ENCODE measurements at places on chromosomes 2 and 18. TPM values are rescaled to one million over a fixed set of nuclear protein-coding genes. Genes with fewer than 3 reads are reported as not detected.

Gene CHST10
- 20.6 TPM for polyA plus RNA-seq

DNA sequence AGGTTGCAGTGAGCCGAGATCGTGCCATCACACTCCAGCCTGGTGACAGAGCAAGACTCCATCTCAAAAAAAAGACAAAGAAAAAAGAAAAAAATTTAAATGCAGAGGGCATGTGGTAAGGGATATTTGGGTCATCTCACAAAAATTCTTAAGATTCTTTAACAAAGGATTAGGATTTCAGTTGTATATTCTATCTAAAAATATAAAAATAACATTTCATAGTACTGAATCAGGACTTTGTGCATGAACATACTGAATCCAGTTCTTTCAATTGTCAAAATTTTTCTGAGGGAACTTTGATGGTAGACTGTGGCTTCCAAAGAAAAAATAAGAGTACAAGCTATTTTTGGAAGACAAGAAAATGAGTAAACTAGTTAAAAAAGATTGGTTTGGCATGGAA is 6.5 kb upstream of the PPP3R1 start:
- no peak for DNase-seq

Gene IL1RL1
- 0.46 TPM for polyA plus RNA-seq

Gene PPP1R7
- polyA plus RNA-seq = 77.7 TPM

Gene GPR45
- 0.22 TPM for polyA plus RNA-seq

- DNase-seq = no peak
Observed at GRCh38 chr2:219417374-219417773, 803 bp upstream of the DES start.

Gene ACVR2A
- 25.0 TPM for polyA plus RNA-seq

DNA sequence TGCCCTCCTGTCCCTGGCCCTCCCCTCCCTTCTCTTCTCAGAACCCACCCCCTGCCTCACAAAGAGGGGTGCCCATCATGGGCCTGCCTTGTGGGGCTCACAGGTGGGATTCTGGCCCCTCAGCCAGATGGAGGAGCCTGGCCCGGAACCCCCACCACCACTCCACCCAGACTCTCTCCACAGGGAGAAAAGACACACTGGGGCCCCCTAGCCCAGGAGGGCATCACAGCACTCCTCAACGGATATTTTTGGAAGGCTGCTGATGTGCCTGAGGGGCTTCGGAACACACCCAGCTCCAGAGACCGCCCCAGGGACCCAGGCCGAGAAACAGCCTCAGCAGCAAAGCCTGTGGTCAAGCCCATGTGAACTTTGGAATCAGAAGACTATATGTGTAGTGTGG is 9.9 kb downstream of the KCNIP3 start:
- DNase-seq = no peak

DNA sequence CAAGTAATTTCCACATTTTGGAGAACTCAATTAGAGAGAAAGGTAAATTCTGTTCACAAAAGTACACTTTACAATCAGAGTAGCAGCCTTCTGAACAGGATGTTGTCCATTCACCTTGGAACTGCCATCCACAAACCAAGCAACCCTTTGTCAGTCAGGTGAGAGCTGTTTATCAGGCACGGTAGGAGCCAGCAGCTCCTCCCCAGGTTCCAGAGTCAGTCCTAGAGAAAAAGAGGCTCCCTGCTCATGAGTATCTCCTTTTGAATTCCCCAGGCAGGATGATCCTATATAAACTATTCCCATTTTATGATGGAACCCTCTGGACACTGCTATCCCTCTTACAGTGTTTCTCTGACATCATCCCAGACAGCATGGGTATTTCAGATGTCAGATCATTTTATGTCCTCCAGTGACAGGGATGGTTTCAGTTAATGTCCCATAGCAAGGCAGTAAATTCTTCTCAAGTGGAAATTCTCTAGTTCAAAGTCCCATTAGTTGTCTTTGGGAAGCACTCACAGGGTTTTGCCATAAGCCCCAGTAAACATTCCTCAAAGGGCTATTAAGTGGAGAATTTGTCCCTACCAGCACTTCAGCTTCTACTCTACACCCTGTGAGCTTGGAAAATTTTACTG is 34.5 kb upstream of the CSRNP3 start:
- peak; percentile 86 for DNase-seq

Gene RBM44
- polyA plus RNA-seq = 0.53 TPM

Gene ALPP
- not detected for polyA plus RNA-seq

Gene SLC9A4
- 5.5 TPM for polyA plus RNA-seq

Gene NOL4
- polyA plus RNA-seq = 2.2 TPM

DNA sequence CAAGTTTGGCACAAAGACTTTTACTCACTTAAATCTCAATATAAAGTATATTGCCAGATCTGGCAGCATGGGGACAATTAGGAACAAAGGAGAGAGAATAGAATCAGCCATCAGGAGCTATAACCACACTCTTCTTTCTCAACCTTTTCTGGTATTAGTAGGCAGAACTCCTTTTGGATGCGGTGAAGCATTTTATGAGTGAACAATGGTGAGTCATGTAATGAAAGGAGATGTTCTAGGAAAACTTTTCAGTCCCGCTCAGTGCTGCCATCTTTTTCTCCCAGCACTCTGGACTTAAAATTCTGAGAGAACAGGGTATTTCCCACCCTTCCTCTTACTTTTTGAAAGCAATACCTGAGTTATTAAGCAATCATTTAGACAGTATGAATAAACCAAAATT is 32.2 kb downstream of the PLEKHA3 start:
- no peak for DNase-seq

Gene LYG1
- polyA plus RNA-seq = 6.8 TPM

Gene KRCC1
- 50.7 TPM for polyA plus RNA-seq

- DNase-seq = peak; percentile 41
Observed at GRCh38 chr2:209525834-209526281, 102.0 kb downstream of the MAP2 start.

DNA sequence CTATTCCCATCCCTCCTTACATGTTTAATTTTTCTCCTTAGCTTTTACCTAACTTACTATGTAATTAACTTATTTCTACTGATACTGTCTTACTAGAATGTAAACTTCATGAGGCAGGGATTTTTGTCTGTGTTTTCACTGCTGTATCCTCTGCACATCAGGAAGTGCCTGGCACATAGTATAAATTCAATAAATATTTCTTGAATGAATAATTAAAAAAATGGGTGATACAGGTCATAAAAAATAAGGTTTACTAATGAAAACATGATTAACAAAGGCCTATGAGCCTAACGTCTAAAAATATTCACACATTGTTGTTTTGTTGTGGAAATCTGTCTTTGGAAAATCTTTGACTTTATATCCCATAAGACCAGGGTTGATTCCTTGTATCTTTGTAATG is 4.5 kb downstream of the RBKS start:
- no peak for DNase-seq

- no peak for DNase-seq
Observed at GRCh38 chr2:14220101-14220500, 412.4 kb upstream of the LRATD1 start.

Gene DSC3
- polyA plus RNA-seq = 2.6 TPM

- no peak for DNase-seq
Observed at GRCh38 chr2:61181382-61182058, 19.5 kb downstream of the C2orf74 start.

GRCh38 chr2:888211-888801 is 62.3 kb upstream of the SNTG2 start:
- DNase-seq = no peak

GRCh38 chr2:63078852-63079606 is 28.4 kb downstream of the OTX1 start:
- DNase-seq = no peak

Gene MAIP1
- polyA plus RNA-seq = 26.1 TPM

Gene AGXT
- polyA plus RNA-seq = 0.13 TPM

Gene HADHA
- polyA plus RNA-seq = 199 TPM

GRCh38 chr2:41736586-41736985 is 311.2 kb upstream of the PKDCC start:
- no peak for DNase-seq

Gene AFF3
- polyA plus RNA-seq = 25.5 TPM

DNA sequence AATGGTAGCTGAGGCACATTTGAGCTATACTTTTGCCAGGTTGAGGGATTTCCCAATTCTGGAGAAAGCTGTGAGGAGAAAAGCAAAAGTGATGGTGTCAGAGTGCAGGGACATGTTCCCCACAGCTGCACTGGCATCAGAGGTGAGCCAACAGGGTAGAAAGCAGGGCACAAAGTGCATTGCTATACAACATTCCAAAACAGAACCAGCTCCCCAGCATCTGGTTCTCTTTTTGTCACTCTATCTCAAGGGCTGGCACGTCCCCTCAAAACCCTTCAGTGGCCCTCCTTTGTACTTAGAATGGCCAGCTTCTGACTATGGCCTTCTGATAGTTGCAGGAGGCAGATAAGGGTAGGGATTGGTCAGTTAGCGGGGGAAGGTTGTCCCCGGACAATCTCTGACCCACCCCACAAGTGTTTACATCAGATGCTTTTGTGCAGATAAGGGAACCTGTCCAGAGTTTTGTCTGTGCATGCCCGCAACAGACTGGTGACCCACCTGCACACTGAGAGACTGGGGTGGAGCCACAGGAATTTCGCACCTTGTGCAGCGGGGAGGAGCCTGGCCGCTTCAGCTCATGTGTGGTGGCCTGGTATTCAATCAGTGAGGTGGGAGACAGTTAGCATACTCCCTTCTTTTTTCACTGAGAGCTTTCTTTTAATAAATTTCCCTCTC is 31.0 kb upstream of the TMEM17 start:
- no peak for DNase-seq

- DNase-seq = no peak
Observed at GRCh38 chr2:174223388-174223787, 24.9 kb downstream of the OLA1 start.

Gene SKA1
- 6.8 TPM for polyA plus RNA-seq

- DNase-seq = no peak
Observed at GRCh38 chr2:180015951-180016709, 9.0 kb upstream of the CWC22 start.

DNA sequence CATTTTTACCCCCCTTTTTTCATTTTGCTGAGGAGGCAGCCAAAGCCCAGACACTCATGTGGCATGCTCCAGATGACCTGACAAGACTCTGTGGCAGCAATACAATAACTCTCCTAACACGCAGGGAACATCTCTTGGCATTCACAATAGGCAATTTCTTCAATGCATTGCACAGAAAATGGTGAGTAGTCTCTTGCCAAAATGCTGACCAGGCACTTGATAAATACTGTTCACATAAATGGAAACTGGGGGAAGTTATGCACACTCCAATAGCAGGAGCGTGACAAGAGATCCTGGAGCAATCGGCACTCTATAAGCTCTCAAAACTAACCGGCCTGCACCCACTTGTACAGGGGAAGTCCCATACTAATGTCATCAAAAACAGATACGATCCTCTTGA is 66.3 kb downstream of the NBAS start:
- DNase-seq = no peak

DNA sequence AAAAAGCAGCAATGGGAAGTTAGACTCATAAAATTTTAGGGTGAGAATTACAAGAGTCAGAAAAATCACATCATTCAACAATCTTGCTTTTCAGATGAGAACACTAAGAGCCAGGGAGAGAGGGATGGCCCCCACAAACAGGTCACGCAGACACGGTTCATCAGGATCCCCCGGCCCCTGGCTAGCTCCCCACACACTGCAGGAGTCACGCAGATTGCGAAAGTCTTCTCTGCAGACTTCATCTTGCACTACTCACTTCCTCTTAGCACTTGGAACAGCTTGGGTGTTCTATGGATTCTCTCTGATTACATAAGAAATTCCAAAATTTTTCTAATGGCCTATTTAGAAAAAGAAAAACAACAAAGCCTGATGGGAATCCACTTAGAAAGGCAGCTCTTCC is 21.6 kb upstream of the SULT1C2 start:
- no peak for DNase-seq

GRCh38 chr2:40248294-40248693 is 203.6 kb downstream of the SLC8A1 start:
- DNase-seq = no peak

- DNase-seq = no peak
Observed at GRCh38 chr2:62698653-62699052, 6.9 kb upstream of the EHBP1 start.

Gene EMILIN1
- 102 TPM for polyA plus RNA-seq

- no peak for DNase-seq
Observed at GRCh38 chr2:142218471-142218870, 87.7 kb upstream of the LRP1B start.

Gene GPR75
- polyA plus RNA-seq = 3.9 TPM

DNA sequence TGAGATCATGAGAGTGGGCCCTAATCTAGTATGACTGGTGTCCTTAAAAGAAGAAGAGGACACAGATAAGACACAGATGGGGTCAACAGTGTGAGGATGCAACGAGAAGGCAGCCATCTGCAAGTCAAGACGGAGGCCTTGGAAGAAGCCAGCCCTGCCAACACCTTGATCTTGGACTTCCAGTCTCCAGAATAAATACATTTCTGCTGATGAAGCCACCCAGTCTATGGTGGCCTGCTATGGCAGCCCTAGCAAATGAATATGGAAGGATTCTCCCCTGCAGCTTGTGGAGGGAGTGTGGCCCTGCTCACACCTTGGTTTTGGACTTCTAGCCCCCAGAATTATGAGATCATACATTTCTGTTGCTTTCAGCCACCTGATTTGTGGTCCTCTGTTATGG is 12.3 kb downstream of the CTIF start:
- DNase-seq = no peak

Gene ALK
- polyA plus RNA-seq = 0.55 TPM

GRCh38 chr2:227347117-227347516 is 22.1 kb downstream of the MFF start:
- peak; percentile 17 for DNase-seq

DNA sequence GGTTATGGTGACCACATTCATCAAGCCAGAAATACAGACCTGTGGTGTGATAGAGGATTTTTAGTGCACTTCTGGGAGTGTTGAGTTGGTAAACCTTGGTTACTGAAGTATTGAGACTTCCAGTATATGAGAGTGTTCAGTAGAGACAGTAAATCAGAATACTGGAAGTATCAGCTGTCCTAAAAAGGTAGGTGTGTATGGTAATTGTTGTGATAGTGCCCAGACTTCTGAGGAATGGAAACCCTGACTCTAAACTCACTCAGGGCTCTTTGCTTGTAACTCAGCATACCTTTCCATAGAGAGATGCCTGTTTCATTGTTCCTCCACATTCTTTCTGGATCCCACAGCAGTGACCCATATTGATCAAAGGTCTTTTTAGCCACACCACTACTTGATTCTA is 217.1 kb downstream of the SETBP1 start:
- DNase-seq = no peak

DNA sequence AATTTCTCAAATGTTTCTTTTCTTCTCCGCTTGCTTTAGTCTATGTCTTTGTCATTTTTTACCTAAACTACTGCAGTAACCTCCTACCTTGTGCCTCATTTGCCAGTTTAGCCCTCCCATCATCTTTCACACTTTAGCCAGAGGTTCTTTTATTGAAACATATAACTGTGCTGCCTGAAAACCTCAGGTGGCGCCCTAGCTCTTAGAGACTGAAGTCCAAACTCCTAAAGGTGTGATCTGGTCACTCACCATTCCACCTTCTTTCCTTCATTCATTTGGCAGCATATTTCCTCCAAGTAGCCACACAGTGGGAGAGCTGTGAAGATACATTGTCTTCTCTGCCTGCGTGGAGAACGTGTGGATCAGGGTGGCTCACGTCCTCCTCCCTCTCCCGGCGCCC is 98.2 kb upstream of the MAPRE2 start:
- no peak for DNase-seq

Gene ALLC
- polyA plus RNA-seq = not detected

Gene PMAIP1
- polyA plus RNA-seq = 3.5 TPM

Gene CIB4
- 0.28 TPM for polyA plus RNA-seq

Gene VIT
- polyA plus RNA-seq = not detected
